Hematopoietic multipotent progenitor cell treated with erythropoietin and hydrocortisone succinate and interleukin-3 and kit ligand, for 17 days (in vitro differentiated cells): ENCODE measurements at places on chromosomes 13 and 19.

GRCh38 chr13:113802090-113802531 lies 43.1 kb downstream of the TMEM255B start:
- no peak for DNase-seq

DNA sequence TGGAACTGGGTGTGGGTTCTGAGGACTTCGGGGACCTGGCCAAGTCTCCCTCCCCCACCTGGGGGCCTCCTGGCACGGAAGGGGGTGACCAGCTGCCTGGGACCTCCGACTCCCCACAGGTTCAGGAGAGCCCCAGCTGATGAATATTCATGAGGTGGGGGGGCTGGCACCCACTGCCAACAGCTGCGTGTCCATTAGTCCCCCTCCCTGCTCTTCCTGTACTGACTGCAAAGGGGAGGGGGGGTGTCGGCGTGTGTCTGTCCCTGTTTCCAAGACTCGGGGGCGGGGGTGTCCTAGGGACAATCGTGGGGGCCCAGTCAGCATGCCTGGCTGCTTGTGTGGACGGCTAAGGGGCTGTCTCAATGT lies 10.6 kb upstream of the NFIX start:
- DNase-seq: no peak

DNA sequence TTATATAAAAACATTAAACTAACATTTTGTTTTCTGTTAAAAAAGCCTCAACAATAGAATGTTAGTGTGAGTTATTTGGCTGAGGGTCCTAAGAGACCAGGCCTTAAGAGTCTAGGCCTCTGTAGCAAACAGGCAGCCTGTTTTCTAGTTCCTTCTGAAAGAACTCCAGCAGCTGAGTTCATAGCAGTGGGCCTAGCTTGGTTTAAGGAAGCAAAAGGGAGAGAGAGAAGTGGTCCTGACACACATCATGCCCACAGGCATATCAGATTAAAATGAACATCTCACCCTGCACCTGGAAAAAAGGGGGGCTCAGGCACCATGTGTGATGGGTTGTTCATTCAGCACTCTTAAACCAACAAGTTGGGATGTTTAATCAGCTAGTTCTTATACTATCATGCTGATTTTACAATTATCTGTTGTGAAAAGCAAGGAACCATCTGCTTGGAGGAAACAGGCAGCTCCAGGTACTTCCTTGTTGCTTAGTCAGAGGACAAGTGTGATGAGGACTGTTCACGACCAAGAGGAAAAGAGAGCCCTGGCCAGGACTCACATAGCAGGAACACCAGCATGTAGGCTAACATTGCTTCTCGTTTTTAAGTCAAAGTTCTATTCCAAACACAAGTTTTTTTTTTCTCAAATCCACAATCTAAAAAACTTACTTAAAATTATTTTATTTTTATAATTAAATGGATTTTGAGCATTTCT lies 81.3 kb upstream of the FRY start:
- no peak for DNase-seq

GRCh38 chr13:44797685-44798084 lies 191.6 kb downstream of the NUFIP1 start:
- no peak for DNase-seq

GRCh38 chr19:5691822-5692722 lies 2.0 kb downstream of the RPL36 start:
- DNase-seq: no peak

DNA sequence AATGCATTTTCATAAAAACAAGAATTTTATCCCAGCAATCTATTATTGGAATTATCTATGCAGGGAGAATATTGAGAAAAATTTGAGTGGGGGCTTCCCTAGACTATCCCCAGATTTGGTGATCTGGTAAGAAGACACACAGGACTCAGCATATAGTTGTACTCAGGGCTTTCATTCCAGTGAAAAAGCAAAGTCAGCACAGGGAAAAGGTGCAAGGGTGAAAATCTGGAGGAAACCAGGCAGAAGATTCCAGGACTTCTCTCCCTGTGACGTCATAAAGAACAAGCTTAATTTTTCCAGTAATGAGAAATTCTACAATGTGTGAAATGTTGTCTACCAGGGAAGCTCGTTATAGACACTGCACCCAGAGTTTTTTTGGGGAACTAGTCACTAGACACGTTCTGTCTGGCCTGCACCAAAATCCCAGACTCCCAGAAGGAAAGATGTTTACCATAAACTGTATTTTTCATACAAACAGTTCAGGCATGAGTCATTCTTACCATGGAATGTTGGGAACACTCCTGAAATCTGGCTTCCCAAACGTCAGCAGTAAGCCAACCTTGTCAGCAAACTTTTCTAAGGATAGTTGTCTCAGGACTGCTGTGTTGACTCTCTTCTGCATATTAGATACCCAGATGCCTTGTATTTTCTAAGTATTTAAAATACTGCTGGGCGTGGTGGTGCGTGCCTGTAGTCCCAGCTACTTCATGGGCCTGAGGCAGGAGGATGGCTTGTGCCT lies 107.4 kb downstream of the DNAJC3 start:
- DNase-seq: no peak

DNA sequence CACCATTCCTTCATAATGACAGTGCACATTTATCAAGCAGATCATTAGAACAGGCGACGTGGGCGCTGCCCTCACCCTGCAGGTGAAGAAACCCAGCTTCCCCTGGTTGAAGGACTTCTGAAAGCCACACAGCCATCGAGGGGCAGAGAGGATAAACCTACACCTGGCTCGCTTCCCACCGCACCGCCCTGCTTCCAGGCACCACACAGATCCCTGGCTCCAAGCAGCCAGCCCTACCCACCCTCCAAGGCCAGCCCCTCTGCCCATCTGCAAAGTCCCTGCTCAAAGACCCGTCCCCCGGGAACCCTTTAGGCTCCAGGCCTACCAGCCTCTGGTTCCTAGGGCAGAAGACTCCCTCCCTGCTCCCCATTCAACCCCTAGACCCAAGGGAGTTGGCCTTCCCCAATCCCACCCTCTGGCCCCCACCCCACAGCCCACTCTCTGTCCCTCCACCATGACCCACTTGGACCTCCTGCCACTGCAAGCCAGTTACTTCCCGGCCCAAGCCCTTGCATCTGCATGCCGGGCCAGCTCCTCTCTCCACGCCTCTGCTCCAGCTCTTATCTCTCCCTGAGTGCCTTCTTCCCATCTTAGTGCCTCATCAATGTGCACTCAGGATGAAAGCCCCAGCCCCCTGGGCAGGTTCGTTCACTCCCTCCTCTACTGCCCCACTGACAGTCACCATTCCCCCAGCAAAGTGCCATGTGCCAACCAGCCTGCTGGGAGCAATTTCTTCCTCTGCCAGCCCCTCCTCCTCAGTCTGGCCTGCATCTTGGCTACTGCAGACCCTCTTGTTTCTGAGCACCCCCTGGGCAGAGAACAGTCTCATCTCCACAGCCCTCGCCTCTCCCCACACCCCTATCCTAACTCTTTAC lies 28.0 kb downstream of the PEPD start:
- DNase-seq: no peak

GRCh38 chr19:34732612-34733211 lies 1.3 kb upstream of the ZNF181 start:
- no peak for DNase-seq

- no peak for DNase-seq
Observed at GRCh38 chr13:46341112-46341711, 45.8 kb downstream of the RUBCNL start.
